ENCODE measurements at places on chromosomes 1 and 21.

DNA sequence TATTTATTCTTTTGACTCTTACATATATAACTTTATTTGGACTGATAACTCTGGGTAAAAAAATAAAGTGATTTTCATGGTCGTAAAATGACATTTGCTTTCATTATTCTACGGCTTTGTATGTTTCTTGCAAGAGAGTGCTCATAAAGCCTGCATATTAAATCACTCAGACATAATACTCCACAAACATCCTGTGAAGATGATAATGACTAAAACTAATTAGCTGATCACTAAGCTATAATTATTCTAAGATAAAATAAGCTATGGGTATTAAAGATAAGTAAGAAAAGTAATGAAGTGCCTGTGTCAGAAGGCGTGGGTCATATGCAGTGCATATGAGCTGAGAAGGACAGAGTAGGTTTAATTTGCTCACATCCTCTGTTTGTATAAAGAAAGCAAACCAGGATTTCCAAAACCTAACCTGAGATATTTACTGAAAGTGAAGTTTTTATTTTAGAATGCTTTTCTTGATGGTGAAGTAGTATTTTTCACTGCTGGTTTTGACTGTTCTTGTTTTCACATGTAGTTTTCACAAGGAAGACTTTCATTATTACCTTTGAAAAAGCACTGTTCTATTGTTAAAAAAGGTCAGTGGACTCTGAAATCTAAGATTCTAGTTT lies 278.8 kb downstream of the AMY1C start:
- DNase-seq: no peak

DNA sequence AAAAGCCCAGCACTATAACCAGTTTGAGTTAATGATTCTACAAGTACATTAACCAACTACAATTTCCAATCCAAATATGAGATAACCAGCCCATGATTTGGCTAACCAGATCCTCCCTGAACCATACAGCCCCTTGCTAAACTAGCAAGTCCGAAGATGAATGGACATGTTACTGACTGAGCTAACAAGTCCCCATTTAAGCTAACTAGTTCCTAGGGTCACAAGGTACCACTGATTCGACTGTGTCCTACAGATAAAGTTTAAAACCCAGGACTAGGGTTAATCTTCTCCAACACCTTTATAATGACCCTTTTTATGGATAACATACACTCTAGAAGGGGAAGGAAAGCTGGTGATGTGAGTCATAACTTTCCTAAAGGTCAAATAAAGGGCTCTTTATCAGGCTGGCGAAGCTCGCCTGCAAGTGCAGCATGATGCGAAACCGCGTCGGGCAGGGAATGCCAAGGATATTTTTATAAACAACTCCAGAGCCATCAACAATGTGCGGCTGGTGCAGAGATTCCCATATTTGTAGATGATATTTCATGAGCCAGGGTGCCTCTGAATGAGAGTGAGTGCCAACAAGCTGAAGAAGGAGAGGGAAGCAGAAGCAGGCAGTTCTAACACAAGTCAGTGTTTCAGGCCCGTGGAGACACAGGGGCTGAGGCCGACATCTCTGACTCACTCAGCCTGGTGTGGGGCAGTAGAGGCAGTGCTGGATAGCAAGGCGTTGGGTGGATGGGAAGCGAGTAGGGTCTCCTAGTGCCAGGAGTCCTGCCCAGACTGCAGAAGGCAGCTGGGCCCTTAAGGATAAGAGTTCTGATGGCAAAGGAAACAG lies 75.6 kb upstream of the ROR1 start:
- DNase-seq: no peak

- no peak for DNase-seq
These were observed 72.5 kb downstream of the ASTN1 start for GRCh38 chr1:177092001-177092400.

DNA sequence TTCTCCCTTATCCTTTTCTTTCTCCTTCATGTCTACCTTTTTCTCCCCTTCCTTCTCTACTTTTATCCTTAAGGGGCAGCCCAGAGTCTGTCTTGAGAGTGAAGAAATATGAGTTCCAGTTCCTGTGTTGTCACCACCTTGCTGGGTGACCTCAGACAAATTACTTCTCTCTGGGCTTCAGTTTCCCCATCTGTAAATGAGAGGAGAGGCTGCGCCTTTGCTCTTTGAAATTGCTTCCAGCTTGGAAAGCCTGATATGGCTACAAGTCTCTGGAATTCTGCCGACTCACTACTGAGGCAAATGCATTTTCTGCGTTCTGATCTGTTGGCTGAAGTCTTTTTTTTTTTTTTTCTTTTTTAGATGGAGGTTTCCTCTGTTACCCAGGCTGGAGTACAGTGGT lies 119.2 kb downstream of the SYF2 start:
- no peak for DNase-seq

GRCh38 chr1:223878598-223879325 lies 33.0 kb upstream of the TP53BP2 start:
- no peak for DNase-seq

DNA sequence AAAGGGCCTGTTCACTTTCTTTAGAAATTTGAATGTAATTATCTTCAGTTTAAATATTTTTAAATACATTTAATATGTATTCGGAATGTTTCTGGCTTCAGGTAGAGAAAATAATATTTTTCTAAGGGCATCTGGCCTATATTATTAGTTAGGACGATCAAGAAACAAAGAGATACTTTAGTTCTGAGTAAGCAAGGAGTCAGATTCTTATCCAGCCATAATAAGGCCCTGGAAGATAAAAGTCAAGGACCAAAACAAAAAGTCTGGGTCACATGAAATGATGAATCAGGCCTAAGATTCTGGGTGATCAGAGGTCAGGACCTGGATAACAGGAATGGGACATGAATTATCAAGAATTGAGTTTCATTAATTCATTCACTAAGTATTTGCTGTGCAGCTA lies 6.3 kb downstream of the PHC2 start:
- no peak for DNase-seq

GRCh38 chr1:35454616-35455015 lies 102.6 kb downstream of the KIAA0319L start:
- DNase-seq: peak; percentile 44

DNA sequence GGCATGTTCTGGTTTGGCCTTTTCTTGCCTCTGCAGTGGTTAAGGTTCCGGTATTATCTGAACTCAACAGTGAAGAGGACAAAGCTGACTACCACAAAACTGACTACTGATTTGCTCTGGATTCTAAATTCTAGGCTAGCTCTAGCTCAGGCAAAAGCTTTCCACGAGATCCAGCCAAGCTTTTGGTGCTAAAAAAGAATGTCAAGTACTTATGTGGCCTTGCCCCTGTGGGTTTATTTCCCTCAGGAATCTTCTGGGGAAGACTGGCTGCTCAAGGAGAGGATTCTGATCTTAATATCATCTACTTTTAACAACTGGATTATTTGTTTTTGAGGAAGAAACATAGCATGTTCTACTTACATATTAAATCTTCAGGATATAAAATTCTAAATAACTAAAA lies 26.1 kb upstream of the MTMR11 start:
- no peak for DNase-seq

- DNase-seq: peak; percentile 40
These were observed 46.7 kb downstream of the GALNT2 start for GRCh38 chr1:230113593-230114236.

GRCh38 chr1:204575221-204576190 lies 59.3 kb downstream of the MDM4 start:
- no peak for DNase-seq

DNA sequence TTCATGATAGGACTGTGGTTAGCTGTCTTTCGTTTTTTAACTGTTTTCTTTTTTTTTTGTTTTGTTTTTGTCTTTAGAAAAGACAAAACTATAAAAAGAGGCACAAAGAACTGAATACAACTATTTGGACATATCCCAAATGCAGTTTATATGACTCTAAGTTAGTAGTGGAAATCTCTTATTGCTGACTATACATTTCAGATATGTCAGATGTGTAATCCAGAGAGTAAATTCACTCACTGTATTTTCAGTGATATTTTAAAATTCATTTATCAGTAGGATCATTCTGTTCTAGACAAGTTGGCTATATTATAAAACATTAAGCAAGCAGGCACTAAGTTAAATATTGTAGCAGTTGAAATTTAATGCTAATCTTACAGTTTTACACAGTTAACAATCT lies 5.7 kb downstream of the RAP1A start:
- DNase-seq: no peak

DNA sequence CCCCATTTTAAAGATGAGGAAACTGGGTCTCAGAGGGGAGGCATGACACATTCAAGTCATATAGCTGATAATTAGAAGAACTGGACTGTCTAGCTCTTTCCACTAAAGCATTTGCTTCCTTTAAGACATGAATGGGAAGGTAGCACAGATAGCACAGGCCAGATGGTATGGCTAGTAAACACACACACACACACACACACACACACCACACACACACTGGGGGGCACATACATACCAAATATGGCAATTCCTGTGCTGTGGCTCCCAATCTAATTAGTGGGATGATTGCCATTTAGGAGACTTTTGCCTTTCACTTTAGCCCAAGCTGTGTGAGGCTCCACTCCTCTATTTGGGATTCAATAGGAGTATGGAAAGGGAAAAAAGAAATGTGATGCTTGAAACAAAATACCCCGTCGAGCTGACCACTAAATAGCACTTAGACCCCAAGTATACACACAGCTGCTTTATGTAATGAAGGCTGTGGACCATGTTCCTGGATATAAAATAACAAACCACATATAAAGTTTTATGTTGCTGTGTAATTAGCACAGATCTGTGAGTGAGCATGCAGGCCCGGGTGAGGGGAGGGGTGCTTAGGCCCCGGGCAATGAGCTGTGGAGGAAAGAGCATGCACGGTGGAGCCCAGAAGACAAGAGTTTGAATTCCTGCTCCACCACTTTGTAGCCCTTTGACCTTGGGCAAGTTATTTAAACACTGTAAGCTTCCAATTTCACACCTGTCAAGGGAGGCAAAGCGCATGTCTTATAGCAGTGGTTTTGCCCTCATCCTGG lies 6.8 kb upstream of the TRABD2B start:
- DNase-seq: no peak

DNA sequence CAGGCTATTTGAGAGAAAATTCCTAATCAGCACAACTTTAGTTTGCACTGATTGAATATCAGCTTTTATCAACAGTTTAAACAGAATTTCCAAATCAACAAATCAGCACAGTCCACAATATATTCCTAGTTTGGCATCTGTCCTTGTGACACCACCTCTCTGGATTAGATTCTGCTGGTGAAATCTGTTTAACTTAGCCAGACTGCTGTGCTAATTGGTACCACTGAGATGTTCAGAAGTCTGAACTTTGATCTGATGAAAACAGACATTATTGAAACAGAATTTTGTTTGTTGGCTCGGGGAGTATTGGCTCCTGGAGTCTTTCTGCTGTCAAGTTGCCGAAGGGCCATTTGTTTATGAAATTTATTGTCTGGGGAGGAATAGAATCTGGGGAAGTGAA lies 17.0 kb upstream of the NGF start:
- DNase-seq: no peak
